ENCODE measurements at places on chromosomes 6 and 20. TPM values are rescaled to one million over a fixed set of nuclear protein-coding genes. Genes with fewer than 3 reads are reported as not detected.

HCRTR2 gene
- total RNA-seq: not detected

GRCh38 chr20:46991880-46992639, 97.4 kb downstream of the EYA2 start:
- DNase-seq: no peak

- DNase-seq: no peak
Measured at GRCh38 chr6:149317644-149318571, at the start of gene TAB2. Gene TAB2 (plus strand): TSS chr6:149317712. CDS start chr6:149369998, 52,286 bp downstream.

DNA sequence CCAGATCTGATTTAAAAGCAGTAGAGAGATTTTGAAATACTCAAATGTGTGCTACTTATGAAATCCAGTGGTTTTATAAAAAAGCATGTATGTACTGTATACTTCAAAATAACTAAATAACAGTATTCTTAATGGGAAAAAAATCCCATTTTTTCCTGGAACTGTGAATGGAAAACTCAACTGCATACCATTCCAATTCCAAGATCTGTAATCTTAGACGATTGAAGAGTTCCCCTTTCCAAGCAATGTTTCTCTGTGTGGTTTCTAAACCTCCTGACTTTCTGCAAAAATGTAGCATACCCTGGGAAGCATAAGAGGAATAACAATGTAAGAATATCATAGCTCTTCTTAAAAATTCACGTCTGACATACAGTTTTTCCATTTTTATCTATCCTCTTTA, 40.3 kb upstream of the HIVEP2 start:
- DNase-seq: peak; percentile 68

DNA sequence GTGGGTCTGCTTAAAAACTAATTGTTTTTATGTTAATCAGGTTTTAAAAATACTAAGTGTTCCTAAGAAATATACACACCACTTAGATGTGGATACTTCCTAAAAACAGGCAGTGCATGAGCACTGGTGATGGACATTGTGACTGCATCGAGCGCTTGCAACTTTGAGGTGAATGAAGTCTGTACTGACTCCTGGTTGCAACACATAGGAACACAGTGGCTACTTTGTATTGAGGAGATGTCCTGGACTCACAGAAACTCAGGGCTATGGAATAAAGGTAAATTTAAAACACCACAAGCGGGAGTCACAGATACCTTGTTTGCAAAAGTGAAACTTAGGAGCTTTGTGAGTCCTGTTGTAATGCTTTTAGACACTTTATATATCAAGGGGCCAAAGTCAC, 55.6 kb upstream of the POLR1H start:
- DNase-seq: no peak

- DNase-seq: peak; percentile 83
Measured at GRCh38 chr6:156154896-156155295, 622.3 kb upstream of the ARID1B start.

- no peak for DNase-seq
Measured at GRCh38 chr6:66336176-66336575, 629.1 kb upstream of the EYS start.

GRCh38 chr6:152232501-152233151, 404.5 kb downstream of the SYNE1 start:
- DNase-seq: peak; percentile 79

DNA sequence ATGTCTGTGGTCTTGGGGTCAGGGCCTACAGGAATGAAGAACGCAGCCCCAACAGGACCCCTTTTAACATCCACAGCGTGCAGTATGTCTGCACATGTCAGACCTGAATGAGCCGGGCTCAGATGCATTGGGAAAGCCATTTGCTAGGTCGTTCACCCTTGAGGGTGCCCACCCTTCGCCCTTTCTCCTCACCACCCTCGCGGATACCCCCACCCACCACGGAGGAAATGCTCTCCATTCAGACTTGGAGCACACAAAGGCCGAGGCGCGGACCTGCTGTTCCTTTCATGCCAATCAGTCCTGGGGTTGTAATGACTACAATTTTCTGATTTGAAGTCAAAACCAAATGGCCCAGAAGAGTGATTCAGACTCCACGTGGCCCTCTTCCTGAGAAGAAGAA, 62.7 kb downstream of the EDN3 start:
- DNase-seq: no peak

GRCh38 chr6:20440296-20440695, 38.6 kb downstream of the E2F3 start:
- DNase-seq: peak; percentile 74

- DNase-seq: no peak
Measured at GRCh38 chr6:112760831-112761230, 413.7 kb downstream of the RFPL4B start.
